DMS 273 treated with DMSO at 0.1 percent for 48 hours (cell line): ENCODE measurements at places on chromosomes 7 and 10.
A peak's percentile ranks its signal among the peaks of the same experiment; 100 is the strongest.

- DNase-seq = no peak
These were observed 55.7 kb upstream of the SRPK2 start for GRCh38 chr7:105444342-105444987.

- no peak for DNase-seq
These were observed 60.8 kb upstream of the SMNDC1 start for GRCh38 chr10:110365356-110366143.

- no peak for DNase-seq
These were observed 8.3 kb downstream of the IQCE start for GRCh38 chr7:2566890-2567678.

DNA sequence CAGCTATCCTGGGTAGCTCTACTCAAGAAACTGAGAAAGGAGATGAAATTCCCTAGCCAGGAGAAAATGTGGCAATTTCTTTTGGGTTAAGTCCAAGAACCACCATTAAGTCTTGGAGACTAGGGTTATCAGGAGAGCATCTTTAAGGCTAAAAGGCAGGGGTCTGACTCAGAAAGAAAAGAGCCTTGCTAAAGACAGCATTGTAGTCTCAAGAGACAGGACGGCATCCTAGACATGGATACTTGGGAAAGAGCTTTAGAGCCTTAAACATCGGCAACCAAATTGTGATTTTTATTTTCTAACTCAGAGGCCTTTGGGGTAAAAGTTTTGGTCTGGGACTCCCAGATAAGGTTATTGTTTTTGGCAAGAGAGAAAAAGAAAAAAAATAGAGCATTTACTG is 83.1 kb downstream of the FAS start:
- no peak for DNase-seq

DNA sequence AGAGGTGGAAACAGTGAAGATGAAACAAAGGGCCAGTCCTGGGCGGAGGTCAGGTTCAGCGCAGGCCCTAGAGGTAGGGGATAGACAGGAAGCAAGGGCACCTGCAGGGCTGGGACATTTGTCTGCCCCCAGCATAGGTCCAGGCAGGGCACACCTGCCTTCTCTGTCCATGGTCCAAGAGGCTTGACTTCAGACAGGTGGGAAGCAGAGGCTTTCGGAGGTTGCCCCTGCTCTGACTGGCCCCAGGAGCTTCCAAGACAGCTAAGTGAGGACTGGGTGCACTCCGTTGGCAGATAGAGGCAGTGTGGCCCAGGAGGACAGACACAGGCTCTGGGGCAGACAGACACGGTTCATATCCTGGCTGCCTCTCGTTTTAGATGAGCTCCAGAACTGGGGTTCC is 71.6 kb upstream of the GRB10 start:
- DNase-seq = no peak

- no peak for DNase-seq
These were observed 29.4 kb downstream of the CLRN3 start for GRCh38 chr10:127863231-127863825.

GRCh38 chr10:128365156-128365725 is 239.0 kb upstream of the MKI67 start:
- DNase-seq = no peak

GRCh38 chr10:31622978-31623377 is 304.0 kb downstream of the ZEB1 start:
- DNase-seq = peak; percentile 76
